ENCODE measurements at places on chromosomes 5 and 9.
A peak's percentile ranks its signal among the peaks of the same experiment; 100 is the strongest.

DNA sequence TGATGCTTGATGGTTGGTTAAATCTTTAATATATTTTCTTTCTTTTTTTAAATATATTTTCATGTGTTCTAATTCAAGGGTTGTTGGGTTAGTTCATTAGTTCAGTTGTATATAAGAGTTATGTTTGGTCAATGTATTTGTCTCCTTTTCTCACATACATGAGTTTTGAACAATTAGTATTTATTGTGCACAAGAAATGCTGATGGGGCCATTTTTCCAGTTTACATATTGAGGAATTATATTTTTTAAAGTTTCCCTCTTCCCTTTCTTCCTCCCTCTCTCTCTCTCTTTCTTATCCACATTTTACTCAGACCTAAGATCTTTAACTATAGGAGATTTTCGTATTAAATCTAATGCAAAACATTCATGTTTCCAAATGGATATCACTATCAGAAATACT, 74.0 kb downstream of the LNPEP start:
- DNase-seq, result no peak

- no peak for DNase-seq
Observed at GRCh38 chr5:151699071-151699901, 12.6 kb upstream of the SPARC start.

- DNase-seq, result no peak
Observed at GRCh38 chr9:123220127-123220526, 48.3 kb downstream of the STRBP start.

DNA sequence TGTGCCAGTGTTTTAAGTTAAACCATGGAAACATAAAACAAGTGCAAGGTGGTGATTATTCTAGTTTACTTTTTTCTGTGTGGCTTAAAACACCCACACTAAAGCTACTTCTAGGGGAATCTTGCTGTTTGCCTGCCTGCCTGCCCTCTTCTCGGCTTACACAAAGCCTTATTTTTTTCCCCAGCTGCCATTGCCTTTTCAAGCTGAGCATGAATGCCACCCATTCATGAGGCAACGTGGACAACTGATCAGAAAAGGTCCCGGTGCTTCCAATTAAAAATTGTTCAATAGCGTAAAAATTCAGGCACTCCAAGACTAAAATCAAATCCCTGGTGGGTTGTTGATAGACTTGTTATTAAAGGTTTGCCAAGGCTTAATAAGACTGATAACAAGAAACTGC, 401.4 kb downstream of the TMEM161B start:
- no peak for DNase-seq

- DNase-seq, result no peak
Observed at GRCh38 chr5:6636293-6636692, 3.1 kb downstream of the SRD5A1 start.

GRCh38 chr5:57174128-57174889, 450 bp downstream of the GPBP1 start:
- peak; percentile 28 for DNase-seq

- no peak for DNase-seq
Observed at GRCh38 chr5:122921826-122922225, 76.4 kb downstream of the SNX24 start.

DNA sequence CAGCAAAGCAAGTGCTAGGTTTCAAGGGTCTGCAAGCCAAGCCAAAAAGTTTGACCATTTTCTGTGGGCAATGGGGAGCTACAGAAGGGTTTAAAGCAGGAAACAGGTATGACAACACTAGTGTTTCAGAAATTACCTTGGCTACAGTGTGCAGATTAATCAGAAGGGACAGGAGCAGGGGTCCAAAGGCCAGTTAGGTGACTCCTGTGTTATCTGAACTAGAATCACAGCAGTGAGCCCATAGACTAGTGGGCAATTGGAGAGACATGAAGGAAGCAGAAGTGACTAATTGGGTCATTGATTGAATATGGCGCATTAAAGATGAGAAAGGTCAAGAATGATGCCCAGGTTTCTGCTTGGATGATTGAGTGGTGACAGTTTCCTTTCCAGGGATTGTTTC, 41.4 kb upstream of the TGFBR1 start:
- DNase-seq, result no peak

DNA sequence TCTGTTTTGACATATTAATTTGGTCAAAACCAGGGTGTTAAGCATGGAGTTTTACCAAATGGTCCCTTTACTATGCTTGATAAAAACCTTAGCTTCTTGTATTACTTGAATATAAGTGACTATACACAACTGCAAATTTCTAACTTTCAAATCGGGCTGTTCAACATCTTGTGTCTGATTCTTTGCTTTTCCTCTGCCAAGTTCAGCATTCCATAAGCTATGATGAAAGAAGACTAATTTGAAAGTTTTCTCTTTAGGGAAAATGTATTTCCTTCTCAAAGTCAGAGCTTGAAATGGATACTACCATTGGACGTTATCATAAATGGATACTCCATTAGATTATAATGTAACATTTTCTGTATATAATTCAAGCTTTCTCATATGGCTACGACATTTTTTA, 792.9 kb downstream of the EFNA5 start:
- no peak for DNase-seq

GRCh38 chr5:81513473-81513872, 119.5 kb upstream of the ACOT12 start:
- DNase-seq, result no peak

DNA sequence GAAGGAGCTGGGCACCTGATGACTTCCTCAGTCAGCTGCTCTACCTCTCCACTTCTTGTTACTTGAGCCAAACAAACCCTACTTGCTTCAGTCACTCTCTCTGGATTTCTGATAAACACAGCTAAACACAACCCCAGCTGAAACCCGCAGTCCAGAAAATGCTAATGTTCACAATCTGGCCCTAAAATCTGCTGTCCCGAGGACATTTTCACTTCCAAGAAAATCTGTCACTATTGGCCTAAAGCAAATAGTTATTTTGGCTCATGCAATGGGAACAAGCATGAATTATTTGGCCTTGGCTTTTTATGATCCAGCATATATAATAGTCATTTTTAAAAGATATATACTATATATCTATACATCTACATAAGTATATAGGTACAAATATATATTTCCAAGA, 19.1 kb downstream of the FAM81B start:
- DNase-seq, result no peak

GRCh38 chr9:33127881-33128280, 39.3 kb downstream of the B4GALT1 start:
- no peak for DNase-seq

DNA sequence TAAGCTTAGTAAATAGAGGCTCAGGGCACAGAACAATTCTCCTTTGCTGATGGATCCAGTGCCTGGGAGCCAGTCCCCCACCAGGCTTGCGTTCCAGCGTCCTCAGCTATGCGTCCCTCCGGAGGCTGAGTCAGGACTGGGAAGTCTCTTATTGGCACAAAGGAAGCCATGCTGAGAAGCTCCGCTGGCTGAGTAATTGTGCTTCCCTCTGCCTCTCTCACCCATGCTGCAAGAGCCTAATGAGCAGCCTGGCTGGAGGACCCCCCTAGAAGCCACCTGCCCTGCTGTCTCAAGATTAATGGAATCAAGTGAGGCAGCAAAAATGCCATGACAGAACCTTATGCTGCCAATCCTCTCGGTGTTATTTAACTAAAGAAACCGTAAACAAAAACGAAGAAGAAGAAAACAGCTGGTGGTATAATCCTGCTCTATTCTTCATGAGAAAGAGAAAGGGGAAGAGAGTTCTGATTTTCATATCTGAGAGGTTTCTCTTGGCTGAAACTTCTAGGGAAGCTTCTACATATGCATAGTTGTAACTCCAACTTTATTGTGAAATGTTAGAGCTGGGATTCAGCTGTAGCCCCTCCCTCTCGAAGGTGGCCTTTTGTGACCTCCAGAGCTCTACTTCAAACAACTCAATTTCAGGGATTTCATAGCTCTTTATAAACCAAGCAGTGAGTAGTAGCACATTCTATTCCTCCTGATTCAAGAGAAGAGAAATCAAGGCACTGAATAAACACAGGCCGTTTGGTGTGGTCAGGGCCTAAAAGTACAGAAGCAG, 185.4 kb upstream of the SEMA6A start:
- no peak for DNase-seq

DNA sequence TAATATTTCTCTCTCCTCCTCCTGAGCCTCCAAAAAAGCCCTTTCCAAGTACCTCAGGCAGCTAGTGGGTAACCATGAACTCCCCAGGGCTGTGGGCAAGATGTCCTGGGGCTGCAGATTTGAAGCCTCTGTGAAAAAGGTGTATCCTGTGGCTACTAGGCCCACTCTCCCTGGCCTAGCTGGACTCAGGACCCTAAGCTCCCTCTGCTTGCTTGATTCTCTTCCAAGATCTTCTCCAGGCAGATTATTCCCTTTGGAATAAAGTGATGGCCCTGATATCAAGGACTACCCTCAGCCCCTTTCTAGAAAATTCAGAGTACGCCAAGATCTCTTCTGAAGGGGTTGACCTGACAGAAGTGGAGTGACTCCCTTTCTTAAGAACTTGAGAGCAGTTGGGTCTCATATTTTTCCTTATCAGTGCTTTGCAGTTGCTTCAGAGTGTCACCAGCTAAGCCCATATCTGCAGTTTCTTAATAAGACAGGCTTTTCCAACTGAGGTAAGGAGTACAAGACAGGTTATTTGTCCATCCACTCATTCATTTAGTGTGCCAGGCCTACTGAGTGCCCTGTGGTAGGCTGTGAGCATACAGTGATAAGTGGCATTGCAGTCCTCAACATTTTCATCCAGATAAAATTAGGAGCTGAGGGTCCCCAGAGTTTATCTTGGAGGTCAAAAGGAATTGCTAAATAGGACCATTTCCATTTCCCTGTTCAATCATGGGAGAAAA, 42.5 kb downstream of the CYSTM1 start:
- no peak for DNase-seq

- DNase-seq, result no peak
Observed at GRCh38 chr9:121551985-121552753, 52.5 kb upstream of the GGTA1 start.

DNA sequence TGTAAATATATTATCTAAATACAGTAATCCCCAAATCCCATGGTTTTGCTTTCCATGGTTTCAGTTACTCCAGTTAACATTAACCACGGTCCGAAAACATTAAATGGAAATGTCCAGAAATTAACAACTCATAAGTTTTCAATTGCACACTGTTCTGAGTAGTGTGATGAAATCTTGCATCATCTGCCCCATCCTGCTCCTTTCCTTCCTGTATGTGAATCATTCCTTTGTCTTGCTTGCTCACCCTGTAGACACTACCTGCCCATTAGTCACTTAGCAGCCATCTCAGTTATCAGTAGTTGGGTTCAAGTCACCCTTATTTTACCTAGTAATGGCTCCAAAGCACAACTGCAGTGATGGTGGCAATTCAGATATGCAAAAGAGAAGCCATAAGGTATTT, 1568.5 kb upstream of the WWC1 start:
- DNase-seq, result no peak

- DNase-seq, result no peak
Observed at GRCh38 chr9:107738789-107739188, 249.2 kb upstream of the KLF4 start.

- no peak for DNase-seq
Observed at GRCh38 chr5:11266331-11266730, 505.3 kb upstream of the DAP start.

GRCh38 chr5:149380466-149381121, 1.5 kb upstream of the IL17B start:
- DNase-seq, result no peak

DNA sequence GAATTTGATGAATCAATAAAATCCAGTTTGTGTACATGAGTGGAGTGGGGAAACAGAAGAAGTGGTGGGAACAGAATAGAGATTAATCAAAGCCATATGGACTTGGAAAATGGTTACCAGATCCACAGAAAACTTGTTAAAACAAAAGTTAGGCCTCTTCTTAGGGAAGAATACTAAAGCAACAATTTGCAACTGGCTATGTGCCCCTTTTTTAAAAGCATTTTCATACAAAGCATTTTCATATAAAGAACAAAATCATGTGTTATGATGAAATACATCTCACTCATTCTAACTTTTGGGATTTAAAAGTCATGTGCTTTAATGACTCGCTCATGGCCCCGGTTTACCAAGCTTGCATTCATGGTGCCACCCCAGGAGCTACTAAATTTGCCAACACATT, 276.9 kb downstream of the EFNA5 start:
- DNase-seq, result no peak

- no peak for DNase-seq
Observed at GRCh38 chr5:55385227-55385626, 77.4 kb downstream of the MTREX start.

DNA sequence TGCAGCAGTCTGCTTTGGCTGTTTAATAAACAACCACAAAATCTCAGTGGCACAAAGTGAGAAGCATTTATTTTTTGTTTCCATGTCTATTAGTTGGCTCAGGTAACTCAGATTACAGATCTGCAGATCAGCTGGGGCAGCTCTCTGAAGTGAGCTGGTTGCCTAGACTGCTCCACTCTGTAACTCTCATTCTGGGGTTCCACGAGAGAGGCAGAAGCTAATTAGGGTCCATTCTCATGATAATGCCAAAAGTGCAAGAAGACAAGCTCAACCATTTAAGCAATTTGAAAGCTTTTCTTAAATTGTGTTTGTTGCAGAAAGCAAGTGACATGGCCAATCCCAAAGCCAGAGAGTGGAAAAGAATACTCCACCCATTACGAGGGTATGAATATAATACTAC, 13.2 kb downstream of the MEIKIN start:
- DNase-seq, result no peak

DNA sequence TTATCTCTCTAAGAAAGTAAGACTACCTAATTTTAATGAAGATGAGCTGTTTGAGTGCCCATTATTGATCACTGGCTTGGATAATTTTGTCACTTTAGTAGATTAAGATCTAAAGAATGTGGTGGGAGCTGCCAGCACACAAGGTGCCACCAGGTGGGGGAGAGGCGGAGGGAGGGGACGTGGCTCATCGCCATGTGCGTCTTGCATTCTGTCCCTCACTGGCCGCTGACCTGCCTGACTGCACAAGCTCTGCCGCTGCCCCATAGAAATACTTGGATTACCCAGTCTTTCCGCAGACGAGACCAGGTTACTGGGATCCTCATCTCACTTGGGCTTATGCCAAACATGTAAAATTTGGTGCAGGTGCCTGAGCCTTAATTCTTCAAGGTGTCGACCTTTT, 37.6 kb downstream of the RHOBTB3 start:
- DNase-seq, result no peak

- no peak for DNase-seq
Observed at GRCh38 chr5:87231037-87231808, 36.5 kb upstream of the RASA1 start.

DNA sequence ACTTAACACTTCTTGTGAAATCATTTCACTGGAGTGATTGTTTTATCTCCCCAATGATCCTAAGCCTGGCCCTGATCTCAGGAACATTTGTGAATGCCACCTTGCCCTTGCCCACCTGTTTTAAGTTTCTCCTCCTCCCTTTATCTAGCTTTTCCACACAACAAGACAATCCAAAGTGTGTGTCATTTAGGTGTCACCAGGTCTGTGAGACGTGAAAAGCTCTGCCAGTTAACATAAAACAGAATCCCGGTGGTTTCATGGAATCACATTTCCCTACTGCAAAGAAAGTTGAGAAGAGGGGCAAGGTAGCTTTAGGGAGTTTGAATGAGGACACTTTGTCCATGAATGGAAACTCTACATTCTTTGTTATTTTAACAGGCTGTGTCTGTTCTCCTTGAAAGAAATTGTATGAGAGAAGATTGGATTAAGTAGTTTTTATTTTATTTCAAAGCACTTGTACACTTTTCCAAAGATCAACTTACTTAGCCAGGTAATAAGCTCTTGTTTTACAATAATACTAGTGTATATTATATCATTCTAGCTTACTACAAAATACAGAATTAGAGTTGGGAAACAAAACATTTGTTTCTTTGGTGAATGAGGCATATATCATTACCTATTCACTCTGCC, 239.0 kb downstream of the ISL1 start:
- DNase-seq, result no peak

- DNase-seq, result no peak
Observed at GRCh38 chr5:138438003-138438723, 694 bp upstream of the REEP2 start.

- DNase-seq, result no peak
Observed at GRCh38 chr5:156326718-156327259, at the start of gene SGCD. SGCD (plus strand) TSS chr5:156327164.

Data from stimulated activated CD4-positive, alpha-beta T cell treated with anti-CD3 and anti-CD28 coated beads, Interleukin-2, amount 100 ng/mL, for 24 hours (primary cell).